NCI-H1105 (cell line): ENCODE measurements at places on chromosomes 3 and 15.

DNA sequence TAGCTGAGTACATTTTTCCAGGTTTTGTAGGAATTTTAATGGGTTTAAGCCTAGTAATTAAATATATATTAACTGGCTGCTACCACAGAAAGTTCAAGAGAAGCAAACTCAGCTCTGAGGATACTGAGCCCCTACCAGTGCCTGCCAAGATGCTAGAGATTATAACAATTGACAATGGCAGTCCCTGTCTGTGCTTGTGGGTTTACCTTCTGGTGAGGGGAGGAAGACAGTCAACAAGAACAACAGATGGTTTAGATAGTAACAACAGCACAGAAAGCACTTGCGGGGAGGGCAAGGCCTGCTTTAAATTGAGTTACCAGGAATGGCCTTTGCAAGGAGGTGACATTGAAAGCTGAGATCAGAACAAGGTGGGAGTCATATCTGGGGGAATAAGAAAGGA is 56.6 kb upstream of the ARHGEF3 start:
- no peak for DNase-seq

GRCh38 chr3:27861046-27862036 is 139.2 kb upstream of the EOMES start:
- DNase-seq: no peak

- no peak for DNase-seq
Measured at GRCh38 chr3:20047341-20047779, 7.1 kb downstream of the KAT2B start.

DNA sequence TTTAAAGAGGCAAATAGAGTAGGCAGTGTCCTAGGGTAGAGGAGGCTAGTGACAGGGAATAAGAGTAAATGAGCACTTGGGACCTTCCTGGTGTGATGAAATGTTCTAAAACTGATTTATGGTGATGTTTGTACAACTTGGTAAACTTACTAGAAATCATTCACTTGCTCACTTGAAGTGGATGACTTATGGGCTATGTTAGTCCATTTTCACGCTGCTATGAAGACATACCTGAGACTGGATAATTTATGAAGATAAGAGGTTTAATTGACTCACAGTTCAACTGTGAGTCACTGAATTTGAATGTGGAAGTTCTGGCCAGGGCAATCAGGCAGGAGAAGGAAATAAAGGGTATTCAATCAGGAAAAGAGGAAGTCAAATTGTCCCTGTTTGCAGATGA is 31.7 kb upstream of the DHX36 start:
- no peak for DNase-seq

- DNase-seq: no peak
Measured at GRCh38 chr15:58773024-58773423, 1.9 kb downstream of the MINDY2 start.

DNA sequence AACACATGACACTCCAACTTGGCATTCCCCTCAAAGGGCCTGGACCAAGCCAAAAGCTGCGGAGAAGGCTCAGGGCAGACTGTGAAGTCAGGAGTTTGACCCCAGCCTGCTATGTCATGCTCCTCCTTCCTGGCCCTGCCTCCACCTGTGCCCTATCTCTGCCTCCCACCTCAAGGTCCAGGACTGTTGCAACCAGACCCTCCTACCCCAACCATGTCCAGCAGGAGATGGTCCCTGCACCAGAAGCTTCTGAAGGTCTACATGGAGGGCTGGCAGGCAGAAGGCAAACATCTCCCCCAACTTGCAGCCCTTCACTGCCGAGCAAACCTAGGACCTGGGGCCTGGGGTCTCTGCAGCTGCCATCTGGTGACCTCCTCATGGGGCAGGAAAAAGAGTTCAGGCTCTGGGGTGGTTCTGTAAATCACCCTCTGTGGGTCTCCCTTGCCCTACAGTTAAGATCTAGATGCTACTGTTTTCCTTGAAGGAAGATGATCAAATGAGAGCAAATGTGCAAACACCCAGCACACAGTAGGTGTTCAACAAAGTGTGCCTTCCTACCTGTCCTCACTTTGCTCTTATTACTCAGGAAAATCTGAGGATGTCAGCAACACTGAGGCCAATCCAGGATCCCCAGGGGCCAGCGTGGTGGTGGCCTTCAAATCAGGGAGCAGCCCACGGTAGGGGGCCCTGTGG is 11.5 kb upstream of the CSK start:
- no peak for DNase-seq

DNA sequence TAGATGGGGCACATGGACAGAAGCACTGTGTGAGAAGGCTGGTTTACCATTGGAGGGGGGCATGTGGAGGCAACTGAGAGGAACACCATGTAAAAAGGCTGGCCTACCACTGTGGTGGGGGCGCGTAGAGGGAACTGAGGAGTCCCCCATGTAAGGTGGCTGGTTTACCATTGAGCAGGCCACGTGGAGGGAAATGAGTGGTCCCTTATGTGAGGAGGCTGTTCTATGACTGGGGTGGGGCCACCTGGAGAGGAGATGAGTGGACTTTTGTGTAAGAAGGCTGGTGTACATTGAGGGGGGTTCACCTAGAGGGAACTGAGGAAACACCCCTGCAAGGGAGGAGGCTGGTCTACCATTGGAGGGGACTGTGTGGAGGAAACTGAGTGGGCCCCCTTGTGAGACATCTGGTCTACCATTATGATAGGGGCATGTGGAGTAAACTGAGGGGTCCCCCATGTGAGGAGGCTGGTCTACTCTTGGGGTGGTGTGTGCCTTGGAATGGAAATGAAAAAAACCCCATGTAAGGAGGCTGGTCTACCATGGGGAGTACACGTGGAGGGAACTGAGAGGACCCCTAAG is 156.9 kb downstream of the FBLN2 start:
- no peak for DNase-seq

- no peak for DNase-seq
Measured at GRCh38 chr15:70097063-70097320, 725 bp downstream of the TLE3 start.

DNA sequence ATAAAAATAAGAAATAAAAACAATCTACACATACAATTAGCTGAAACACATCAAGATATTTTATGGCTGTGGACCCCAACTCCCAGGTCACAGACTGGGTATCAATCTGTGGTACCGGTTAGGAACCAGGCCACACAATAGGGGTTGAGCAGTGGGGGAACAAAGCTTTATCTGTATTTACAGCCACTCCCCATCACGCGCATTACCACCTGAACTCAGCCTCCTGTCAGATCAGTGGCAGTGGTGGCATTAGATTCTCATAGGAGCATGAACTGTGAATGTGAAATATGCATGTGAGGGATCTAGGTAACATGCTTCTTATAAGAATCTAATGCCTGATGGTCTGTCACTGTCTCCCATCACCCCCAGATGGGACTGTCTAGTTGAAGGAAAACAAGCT is 17.7 kb upstream of the DNAJC19 start:
- no peak for DNase-seq

GRCh38 chr3:86109434-86109833 is 881.5 kb downstream of the VGLL3 start:
- no peak for DNase-seq

DNA sequence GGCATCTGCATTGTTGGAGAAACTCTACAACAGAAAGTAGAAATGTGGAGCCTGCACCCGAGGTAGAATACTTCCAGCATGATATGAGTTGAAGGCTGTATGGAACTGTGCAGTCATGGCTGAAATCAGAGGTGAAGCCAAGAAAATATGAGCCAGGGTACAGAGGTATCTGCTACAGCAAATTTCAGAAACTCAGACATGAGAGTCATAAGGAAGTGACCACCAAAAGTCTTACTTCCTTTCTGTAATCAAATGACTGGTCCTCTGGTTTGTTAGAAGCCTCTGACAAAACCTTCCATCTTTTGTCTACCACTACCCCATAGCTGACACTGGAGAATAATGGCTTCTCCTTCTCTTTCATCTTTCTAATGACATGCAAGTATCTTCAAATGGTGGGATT is 159.4 kb downstream of the TMEM108 start:
- no peak for DNase-seq

DNA sequence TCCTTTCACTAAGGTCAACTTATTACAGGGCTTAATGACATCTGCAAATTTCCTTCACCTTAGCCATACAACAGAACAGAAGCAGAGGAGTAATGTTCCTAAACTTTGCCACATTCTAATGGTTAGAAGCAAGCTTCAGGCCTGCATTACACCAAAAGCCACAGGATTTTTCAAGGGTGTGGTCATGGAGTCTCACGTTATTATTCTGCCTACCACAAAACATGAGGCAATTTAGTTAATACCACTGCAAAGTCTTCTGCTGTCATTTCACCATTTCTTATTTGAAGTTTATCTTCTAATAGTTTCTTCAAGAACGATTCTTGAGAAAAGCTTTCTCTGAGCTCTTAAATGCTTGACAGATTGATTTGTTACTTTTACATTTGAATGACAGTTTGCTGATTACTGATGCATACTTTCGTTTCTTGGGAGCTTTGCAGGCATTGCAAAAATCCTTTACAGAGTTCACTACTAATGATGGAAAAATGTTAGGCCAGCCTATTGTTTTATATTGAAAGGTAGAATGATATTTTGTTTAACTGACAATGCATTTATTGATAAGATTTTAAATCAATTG is 1257.1 kb downstream of the NSUN3 start:
- DNase-seq: no peak

- no peak for DNase-seq
Measured at GRCh38 chr15:62622775-62623174, 419.8 kb upstream of the TPM1 start.

DNA sequence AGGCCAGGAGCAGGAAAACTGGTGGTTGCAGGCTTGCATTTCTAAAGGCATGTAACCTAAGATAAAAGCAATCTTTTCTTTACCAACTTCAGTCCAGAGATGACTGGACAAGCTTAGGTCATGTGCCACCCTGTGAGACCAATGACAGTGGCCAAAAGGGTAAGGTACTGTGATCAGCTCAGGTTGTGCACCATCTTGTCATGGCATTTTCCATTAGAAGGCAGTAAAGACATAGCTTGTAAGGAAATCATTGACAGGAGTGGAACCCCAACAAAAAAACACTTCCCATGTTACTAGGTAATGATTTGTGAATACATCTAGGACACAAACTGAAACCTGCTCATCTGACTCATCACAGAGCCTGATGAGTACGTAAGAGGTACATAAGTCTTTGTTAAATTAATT is 35.2 kb downstream of the SSR3 start:
- DNase-seq: no peak

DNA sequence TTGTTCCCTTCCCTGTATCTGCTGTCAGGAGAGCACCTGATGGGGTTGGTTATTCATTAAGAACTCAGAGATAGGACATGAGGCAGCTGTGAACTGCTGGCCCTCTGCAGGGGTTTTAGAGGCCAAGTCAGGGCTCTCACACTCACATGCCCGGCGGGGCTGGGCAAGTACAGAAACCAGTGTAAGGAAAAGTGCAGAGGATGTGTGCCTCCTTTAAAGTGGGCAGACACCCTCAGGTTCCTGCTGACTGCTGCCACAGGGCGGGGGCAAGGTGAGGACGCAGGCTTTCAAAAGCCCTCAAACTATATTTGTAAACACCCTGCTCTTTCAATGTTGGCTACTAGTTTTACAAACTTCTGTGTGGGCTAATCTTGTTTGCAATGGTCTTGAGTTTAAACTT is 22.4 kb downstream of the CXCR6 start:
- no peak for DNase-seq

DNA sequence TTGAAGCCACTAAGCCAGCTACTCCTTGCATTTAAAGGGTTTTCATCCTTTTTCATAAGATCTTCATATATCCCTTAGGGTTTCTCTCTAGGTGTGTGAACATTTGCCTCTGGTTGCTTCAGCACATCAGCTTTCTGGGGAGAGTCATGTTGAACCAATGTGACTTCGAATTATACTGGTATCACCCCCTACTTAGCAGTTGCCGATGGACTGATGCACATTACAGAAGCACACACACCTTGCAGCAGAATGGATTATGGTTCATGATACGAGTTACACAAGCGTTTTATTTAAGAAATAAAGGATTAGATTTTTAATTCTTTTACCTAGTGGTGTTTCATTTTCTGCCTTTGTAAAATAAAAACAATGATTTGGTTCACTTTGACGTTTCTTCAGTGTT is 39.6 kb downstream of the FBXO22 start:
- DNase-seq: no peak

DNA sequence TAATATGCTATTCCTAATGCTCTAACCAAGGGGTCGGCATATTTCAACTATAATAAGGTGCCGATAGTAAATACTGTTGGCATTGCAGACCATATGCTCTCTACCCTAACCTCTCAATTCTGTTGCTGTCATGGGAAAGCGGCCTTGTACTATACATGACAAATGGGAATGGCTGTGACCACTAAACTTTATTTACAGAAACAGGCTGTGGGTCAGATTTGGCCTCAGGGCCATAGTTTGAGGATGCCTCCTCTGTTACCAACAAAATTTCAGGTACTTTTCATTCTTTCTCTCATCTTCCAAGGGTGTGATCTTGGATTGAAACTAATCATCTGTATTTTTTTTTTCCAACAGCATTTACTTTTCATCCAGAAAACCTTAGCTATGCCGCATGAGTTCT is 242.0 kb downstream of the MAGI1 start:
- DNase-seq: no peak

- DNase-seq: no peak
Measured at GRCh38 chr3:48155122-48155521, 33.1 kb downstream of the CDC25A start.

DNA sequence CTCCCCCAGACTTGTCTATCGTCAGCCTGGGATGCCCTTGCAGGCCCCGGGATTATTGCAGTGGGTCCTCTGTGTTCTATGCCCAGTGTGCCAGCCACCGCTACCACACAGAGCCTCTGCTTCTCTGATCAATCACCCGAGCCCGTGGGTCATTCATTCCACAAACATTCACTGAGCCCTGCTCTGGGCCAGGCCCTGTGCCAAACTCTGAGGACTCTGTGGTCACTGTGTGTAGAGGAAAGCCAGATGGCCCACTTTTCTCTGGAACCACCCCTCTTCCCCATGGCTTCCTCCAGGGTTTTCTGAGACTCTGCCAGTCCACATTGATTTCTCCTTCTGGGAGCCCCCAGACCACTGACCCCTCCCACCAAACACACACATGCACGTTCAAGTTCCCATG is 55.5 kb downstream of the BSN start:
- no peak for DNase-seq

GRCh38 chr3:9760779-9761505 is 8.8 kb downstream of the CAMK1 start:
- no peak for DNase-seq

DNA sequence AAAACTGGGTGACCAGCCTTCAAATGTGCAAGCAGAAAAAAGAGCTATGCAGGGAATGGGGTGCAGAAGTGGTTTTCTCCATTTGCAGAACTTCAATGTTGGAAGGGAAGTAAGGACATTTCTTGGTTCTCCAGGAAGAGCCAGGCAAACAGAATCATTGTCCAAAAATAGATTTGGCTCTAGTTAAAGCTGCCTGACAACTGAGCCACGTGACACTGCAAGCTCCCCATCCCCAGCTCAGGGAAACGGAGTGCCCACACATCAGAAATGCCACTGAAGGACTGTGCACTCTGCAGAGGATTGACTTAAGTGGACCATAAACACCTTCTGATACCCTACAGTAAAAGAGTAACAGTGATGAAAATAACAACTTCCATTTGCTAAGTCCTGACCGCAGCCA is 195.6 kb upstream of the NSMCE3 start:
- DNase-seq: no peak
